ENCODE measurements at places on chromosomes 16 and 17. TPM values are rescaled to one million over a fixed set of nuclear protein-coding genes. Genes with fewer than 3 reads are reported as not detected.
A peak's percentile ranks its signal among the peaks of the same experiment; 100 is the strongest.

The SEPTIN1 gene
- 0.18 TPM for total RNA-seq

DNA sequence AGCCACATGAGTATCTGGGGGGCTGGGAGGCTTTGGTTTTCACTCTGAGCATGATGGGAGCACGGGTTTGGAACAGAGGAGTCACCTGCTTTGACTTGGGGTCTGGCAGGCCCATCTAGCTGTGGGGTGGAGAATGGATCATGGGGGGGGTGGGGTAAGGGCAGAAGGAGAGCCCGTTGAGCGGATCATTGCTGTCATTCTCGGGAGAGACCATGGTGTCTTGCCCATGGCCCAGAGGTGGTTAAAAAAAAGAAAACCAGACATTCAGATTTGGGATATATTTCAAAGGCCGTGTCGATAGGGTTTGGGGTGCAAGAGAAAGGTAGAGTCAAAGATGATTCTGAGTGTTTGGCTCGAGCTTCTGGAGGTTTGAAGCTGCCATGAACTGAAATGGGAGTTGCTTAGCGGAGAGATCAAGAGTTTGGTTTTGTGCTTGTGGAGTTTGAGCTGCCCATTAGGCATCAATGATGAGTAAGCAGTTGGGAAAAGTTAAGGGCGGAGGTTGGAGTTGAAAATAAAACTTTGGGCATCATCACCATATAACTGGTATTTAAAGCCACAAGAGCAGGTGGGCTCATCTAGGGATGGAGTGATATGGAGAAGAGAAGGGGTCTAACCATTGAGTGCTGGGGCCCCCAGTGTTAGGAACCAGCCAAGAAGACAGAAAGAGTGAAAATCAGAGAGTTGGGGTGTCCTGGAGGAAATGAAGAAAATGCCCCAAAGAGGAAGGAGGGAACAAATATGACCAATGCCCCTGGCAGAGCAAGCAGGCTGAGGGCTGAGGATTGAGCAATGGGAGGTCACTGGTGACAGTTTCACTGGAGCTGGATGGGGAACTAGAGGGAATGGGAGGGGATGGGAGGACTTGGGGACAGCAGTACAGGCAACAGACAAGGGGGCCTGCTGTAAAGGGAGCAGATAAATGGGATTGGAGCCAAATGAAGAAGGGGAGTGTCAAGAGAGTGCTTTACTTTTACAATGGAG, 1.9 kb downstream of the NOD2 start:
- H3K36me3 ChIP-seq: no peaks in the 10 kb centered on the region
- peak; percentile 46 for DNase-seq
- no peak overlapping the region for H3K4me3 ChIP-seq

DNA sequence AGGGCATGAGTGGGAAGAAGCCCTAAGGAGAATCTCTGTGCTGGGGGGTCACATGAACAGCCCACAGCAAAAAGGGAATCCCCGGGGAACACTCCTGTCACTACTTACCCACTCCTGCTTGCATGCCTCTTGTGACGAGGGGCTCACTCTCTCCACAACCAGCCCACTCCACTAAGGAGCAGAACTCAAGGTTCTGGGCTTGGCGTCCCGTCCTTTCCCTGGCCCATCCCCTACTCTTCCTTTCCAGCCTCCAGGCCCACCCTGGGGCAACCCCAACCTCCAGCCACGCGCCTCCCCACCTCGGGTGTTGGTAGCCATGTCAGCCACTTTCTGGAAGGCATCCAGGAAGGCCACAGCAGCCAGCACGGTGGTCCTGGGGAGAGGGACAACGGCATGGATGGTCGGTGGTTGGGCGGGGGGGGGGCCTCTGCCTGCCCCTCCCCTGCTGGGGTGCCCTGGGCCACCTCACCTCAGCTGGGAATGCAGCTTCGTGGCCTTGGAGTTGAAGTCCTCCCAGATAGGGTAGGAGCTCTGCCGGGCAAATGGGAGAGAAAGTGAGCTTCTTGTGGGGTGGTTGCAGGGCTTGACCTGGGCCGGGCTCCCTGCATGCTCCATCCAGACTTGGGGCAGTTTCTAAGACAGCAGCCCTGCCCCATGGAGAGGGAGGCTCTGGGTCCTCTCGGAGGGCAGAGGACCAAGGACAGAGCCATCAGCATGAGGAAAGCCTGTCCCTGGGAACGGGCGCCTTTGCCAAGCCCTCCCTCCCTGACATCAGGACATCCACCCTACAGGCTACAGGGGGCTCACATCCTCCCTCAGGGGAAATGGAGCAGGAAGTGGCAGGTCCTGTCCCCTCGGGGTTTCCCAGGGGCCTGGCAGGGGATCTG, 5.1 kb downstream of the MTSS2 start:
- no peaks in the 10 kb centered on the region for H3K27me3 ChIP-seq
- no peak overlapping the region for H3K4me3 ChIP-seq
- no peak for DNase-seq
- H3K4me1 ChIP-seq: peaks cover 56% of the 10 kb centered on the region

DNA sequence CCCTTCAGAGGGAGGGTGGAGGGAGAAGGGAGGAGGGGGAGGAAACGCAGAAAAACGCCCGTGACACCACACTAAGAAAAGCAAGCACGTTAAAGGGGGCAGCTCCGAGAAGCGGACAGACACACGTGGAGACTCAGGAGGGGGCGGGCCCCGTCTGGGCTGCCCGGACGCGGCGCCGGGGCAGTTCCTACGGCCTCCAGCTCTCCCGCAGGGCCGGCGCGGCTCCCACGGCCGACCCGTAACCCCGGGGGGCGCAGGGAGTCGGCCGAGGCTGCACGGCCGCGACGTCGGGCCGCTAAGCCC, 362 bp downstream of the KLHDC4 start:
- no peak for DNase-seq
- peak overlapping the region; percentile 94 for H3K4me3 ChIP-seq
- H3K4me1 ChIP-seq: peaks cover 14% of the 10 kb centered on the region
- no peaks in the 10 kb centered on the region for H3K27me3 ChIP-seq
- H3K36me3 ChIP-seq: peaks cover 26% of the 10 kb centered on the region

DNA sequence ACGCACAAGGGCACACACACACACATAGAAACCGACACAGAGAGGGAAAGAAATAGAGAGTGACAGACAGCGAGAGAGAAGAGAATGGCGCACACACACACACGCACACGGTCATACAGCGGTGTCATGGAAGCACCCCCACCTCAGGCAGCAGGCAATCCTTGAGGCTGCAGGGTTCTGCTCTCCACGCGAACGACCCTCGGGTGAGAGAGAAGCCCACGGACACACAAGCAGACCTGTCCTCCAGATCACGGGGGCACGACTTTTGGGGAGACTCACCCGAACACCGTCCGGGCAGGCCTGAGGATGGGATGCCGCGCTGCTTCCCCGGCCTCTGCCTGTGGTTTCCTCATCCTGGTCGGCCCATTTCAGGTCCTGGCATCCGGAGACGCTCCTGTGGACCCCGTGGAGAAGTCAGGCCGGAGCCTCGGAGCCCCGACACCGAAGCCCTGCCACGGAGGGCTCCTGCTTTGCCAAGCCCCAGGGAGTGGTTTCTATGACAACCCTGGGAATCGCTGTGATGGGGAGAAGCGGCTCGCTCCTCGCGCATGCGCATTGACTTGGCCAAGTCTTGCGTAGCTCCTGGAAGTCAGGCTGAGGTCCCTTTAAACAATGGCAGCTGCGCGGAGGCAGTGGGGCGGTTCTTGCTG, 118.2 kb upstream of the KCNJ18 start:
- no peak overlapping the region for H3K27ac ChIP-seq
- peak; percentile 68 for DNase-seq
- no peaks in the 10 kb centered on the region for H3K36me3 ChIP-seq
- H3K27me3 ChIP-seq: no peaks in the 10 kb centered on the region

All from muscle of leg (tissue), 16 donors.